ENCODE measurements at places on chromosomes 4 and X. TPM values are rescaled to one million over a fixed set of nuclear protein-coding genes. Genes with fewer than 3 reads are reported as not detected.

The MAP7D2 gene
- 0.08 TPM for polyA plus RNA-seq

GRCh38 chr4:7233006-7233580 is 40.8 kb downstream of the SORCS2 start:
- DNase-seq: no peak

The ODAPH gene
- not detected for polyA plus RNA-seq

DNA sequence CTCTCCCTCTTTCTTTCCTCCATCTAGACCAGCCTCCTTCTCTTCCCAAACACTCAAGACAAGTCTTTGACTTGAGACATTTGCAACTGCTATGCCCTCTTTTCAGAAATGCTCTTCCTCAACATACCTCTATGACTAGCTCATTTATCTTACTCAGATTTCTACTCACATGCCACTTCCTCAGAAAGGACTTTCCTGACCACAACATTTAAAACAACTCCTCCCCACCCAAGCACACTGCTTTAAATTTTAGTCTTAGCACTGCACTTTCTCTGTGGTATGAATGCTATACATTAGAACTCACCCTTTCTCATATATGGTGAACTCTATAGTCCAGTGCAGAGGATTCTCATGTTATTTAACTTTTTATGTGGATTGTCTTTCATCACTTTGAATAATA is 28.4 kb upstream of the SULT1E1 start:
- no peak for DNase-seq

DNA sequence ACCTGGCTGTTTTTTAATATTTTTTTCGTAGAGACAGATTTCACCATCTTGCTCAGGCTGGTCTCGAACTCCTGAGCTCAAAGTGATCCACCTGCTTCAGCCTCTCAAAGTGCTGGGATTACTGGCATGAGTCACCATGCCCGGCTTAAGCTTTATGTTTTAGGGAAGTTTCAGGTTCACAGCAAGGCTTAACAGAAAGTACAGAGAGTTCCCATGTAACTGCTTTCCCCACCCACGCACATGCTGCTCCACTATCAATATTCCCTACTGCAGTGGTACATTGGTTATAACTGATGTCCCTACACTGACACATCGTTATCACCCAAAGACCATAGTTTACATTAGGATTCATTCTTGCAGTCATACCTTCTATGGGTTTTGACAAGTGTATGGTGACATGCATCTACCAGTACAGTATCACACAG is 62.7 kb downstream of the PRPS1 start:
- DNase-seq: no peak

DNA sequence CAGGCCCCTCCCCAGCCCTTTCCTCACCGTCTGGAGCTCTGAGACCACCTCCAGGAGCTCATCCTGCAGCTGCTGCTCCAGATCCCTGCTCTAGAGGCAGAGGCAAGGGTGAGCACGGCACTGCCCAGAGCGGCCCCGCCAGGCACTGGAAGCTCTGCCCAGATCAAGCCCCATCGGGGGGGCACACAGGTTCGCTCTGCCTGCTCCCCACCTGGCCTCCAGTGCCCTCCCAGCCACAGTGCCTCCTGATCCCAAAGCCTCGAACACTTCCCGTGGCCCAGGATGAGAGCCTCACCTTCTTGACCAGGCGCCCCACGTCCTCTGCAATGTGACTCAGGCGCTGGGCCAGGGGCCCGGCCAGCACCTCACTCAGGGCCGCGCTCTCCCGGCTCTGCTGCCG is 5.0 kb downstream of the ARHGAP4 start:
- no peak for DNase-seq

- no peak for DNase-seq
These were observed 92.2 kb upstream of the GPR34 start for GRCh38 chrX:41596596-41596995.

- DNase-seq: peak; percentile 68
These were observed 8.8 kb downstream of the DDX60 start for GRCh38 chr4:168309781-168310180.

DNA sequence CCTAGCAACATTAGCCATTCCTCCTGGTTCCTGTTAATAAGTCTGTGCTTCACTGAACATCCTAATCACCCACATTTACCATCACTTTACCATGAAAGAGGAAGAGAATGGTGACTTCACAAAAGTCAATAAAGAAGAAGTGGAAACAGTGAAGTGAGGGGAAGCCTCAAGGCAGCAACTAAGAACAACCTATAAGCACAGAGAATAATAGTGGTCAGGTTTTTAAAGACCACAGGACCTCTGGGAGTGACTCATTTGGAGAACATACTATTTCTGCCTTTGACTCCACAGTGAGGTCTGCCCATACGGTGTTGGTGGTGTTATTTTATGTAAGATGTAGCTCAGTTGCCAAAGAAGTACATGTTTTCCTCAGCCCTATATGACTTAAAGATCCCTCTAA is 86.0 kb upstream of the TET2 start:
- no peak for DNase-seq

The S100P gene
- 0.06 TPM for polyA plus RNA-seq

DNA sequence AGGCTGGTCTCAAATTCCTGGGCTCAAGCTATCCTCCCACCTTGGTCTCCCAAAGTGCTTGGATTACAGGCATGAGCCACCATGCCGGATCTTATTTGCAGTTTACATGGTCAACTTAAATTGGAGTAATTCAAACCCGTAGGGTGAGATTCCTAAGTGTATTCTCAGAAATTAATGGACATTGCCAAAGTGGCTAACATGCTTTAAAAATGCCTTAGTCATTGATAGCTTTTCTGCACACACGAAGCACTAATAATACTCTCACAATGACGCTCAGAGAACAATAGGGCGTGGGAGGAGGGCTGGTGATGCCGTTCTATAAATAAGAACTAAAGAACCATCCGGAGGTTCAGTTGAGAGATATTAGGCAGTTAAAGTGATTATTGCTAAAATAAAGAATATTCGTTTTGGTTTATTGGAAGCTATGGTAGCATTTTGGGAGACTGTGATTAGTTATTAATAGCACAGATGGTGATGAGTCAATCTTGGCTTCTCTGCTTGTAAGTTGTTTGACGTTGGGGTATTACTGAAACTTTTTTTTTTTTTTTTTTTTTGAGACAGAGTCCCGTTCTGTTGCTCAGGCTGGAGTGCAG is 79.1 kb downstream of the TRAPPC11 start:
- peak; percentile 11 for DNase-seq

DNA sequence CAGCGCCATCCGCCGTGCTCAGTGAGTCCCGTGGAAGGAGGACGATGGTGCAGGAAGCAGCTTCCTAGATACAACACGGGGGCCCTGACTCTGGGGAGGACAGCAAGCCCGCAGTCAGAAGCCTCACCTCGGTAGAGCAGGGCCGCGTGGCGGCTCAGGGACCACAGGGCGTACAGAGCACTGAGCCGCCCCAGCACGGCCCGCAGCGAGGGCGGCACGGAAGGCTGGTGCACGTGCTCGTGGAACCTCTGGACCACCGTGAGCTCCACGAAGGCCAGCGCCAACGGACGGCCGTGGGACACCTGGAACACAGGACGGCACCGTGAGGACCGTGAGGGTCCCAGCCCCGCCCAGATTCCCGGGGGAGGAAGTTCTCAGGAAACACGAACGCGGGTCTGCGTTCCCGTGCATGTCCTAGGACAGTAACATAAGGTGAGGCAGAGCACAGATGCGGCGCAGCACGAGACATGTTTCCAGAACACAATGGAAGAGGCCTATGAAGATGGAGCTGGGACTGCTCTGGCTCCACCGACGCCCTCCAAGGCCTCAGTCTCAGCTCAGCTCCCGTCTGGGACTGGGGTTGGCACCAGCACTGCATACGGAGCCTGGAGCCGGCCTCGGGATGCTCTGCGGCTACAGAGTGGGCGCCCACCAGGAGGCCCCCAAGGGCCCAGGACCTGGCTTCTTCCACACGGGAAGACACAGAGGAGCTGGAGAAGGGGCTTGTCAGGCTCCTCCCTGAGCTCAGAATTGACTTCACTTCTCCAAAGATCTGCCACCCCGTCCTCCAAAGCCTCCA is 65.5 kb downstream of the ACOX3 start:
- DNase-seq: no peak

DNA sequence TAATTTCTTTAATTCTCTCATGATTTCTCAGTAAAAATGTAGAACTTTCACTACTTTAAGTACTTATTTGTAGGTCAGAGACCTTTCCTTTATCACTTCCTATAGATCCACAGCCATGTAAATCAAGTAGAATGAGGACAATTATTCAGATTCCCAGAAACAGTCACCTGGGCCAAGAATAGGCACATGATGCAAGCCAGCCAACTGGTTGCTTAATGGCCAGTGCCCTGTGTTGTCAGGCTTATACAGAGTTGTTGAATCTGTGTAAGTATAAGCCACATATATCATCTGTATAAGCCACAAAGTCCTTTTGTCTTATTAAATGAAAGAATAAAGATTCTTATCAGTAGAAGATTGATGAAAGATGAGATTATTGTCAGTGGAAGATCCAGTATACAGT is 5.2 kb downstream of the BANK1 start:
- no peak for DNase-seq
